ENCODE measurements at places on chromosomes 5 and 9.
A peak's percentile ranks its signal among the peaks of the same experiment; 100 is the strongest.

GRCh38 chr5:167051402-167051768 lies 1240.1 kb upstream of the WWC1 start:
- DNase-seq: no peak

DNA sequence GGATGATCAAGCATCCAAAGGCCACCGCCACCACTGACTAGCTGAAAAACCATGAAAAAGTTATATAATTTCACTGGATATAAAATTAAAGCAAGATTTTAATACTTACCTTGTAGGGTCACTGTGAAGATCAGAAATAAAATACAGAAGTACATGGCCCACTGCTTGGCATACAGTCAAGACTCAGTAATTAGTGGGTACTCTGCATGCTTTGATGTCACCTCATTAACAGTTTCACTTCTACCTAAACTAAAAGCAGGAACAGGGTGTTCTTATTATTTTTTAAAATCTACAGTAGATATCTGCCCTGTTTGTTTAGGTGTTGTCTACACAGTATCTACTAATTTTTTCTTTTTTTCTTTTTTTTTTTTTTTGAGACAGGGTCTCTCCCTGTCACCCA lies 66.4 kb downstream of the NFIB start:
- DNase-seq: no peak

DNA sequence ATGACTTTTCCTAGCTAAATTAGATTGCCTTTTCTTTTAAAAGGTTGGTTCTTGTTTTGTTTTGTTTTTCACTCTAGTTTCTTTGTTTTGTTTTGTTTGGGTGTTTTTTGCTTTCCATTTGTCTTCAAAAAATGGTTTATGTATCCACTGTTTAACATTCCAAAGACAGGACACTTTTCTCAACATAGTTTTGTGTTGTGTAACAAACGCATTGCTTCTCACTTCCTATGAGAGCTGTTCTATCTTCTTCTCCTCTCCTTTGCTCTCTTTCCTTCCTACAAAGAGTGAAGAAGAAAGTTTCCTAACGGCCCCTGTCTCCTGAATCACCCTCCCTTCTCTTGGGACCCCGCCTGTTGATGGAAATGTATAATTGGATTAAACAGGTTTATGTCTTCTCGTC lies 539.7 kb downstream of the ACTL7B start:
- DNase-seq: no peak

DNA sequence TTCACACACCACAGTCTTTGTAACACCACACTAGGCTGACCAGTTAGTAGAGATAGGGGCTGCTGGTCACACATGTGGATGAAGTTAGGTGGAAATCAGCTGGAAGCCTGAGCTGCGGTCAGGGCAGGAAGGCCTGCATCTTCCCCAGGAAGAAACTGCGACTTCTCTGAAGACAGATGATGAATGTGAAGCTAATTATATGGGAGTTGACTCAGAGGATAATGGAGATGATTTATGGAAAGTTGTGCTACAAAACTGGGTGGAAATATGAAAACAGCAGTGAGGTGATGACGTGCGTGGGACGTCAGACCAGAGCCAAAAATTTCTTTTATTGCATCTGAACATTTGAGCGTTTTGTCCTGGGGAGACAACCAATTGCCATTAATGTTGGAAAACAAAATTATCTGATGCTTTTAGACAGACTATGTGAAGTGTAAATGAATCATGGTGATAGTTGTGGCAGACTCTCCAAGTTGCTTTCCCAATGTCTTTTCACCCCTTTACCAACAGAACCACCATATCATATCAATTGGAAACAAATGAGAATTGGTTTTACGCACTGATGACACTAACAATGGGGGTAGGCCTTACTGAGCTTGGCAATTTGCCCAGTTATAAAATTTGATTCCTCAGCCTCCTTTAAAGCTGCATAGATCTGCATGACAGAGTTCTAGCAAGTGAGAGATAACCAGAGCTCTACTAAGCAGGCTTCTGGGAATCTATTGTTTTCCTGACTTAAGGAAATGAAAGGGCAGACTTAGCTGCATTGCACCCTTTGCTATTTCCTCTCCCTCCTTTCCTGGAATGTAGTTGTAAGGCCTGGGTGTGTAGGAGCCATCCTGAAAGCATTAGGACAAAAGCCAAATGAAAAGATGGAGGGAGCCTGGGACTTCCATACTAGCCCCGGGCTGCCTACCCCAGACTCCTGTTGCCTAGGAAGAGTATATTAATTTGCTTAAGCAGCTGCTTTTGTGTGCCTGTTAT lies 84.0 kb downstream of the RAB3C start:
- DNase-seq: no peak

- no peak for DNase-seq
These were observed 348.7 kb upstream of the SEMA6A start for GRCh38 chr5:116923344-116923743.

DNA sequence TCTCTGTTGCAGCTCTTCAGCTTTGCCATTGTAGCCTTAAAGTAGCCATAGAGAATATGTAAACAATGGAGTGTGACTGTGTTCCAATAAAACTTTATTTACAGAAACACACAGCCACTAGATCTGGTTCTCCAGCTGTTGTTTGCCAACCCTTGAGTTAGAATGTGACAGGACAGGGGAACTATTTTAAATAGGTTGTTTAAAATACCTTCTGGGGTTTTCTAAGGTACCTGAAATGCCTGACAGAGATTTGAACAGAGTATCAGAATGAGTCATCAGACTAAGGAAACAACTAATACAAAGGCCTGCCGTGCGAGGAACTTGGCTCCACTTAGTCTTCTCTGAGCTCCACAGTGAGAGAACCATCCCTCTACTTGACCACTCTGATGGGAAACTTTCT lies 85.4 kb downstream of the HSD17B4 start:
- DNase-seq: no peak

- no peak for DNase-seq
These were observed 99.3 kb downstream of the SEMA6A start for GRCh38 chr5:116475338-116475737.

- DNase-seq: no peak
These were observed 371.8 kb upstream of the PTGER4 start for GRCh38 chr5:40307920-40308319.

- no peak for DNase-seq
These were observed 138.0 kb upstream of the IRX4 start for GRCh38 chr5:2020730-2021129.

GRCh38 chr9:38228331-38229103 lies 159.5 kb upstream of the SHB start:
- no peak for DNase-seq

GRCh38 chr5:89534331-89534730 lies 651.3 kb upstream of the MEF2C start:
- DNase-seq: no peak

DNA sequence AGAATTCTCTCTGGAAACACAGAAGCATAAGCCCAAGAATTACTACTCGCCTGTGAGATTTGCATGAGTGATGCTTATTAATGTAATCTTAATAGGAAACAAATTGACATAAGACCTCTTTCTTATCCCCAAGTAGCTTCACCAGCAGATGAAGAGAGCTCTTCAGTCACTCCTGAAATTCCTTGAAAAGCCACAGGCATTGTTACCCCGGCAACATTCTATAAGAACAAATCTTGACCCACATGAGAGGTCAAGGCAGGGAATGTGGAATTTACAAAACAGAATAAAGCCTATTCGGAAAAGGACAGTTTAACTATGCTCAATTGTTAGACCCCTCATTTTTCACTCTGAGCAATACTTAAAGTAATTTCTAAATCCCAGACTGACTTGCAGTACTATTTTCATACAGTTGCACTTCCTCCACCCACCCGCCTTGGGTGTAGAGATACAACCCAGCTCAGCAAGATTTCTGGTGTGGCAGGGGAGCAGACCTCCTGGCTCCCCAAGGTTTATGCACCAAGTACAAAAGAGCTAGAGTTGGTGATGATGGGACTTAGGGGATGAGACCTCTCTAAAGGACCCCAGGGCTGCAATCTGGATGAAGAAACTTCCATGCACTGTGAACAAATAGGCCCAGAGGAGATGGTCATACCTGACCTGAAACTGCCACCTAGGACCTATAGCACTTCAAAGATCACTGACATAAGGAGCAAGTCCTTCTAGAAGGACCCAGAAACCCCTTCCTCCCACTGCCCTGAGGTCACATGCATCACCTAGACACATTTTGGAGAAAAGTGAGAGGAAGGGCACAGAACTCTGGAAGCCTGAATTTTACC lies 242.1 kb downstream of the ZNF608 start:
- no peak for DNase-seq

GRCh38 chr9:131668439-131669268 lies 71.2 kb downstream of the RAPGEF1 start:
- DNase-seq: peak; percentile 49

- DNase-seq: no peak
These were observed 141.2 kb upstream of the TBC1D2 start for GRCh38 chr9:98396656-98397055.

DNA sequence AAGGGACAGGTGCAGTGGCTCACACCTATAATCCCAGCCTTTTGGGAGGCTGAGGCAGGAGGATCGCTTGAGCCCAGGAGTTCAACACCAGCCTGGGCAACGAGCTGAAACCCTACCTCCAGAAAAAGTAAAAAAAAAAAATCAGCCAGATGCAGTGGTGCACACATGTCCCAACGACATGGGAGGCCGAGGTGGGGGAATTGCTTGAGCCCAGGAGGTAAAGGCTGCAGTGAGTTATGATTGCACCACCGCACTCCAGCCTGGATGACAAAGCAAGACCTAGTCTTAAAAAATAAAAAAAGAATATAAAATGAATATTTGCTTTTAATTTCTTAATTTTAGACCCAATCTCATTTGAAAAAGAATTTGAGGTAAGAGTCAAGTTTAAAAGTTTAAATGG lies 143.5 kb downstream of the LPAR1 start:
- DNase-seq: no peak

DNA sequence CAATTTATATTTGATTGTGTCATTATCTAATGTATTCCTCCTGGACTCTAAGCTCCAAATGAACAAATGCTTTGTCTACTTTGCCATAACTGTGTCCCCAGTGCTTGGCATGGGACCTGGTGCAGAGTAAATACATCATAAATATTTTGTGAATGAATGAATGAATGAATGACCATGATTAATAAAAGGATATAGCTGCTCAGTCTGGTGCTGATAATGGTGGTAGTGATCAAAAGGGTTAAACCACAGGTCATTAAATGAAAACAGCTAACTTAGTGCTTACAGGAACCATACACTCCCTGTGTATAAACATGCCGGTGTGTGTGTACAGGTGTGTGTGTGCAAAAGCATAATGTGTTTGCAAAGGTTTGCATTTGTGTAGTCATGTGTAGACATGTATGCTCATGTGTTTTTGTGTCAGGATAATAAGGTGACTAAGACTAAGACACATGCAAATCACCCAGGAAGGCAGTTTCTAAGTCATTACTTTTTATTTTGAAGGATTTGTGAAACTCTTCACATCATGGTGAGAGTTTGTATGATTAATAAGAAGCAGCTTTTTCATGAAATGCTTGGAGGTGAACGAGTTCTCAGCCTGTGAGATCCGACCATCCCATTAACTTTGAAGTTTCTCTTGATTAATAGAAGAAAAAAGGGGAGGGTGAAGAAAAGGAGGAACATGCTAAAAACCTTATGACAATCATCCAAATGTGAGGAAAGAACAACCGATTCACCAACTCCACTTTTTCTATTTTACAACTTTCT lies 24.6 kb downstream of the SPARC start:
- no peak for DNase-seq

GRCh38 chr5:32170303-32171151 lies 3.6 kb downstream of the GOLPH3 start:
- no peak for DNase-seq

DNA sequence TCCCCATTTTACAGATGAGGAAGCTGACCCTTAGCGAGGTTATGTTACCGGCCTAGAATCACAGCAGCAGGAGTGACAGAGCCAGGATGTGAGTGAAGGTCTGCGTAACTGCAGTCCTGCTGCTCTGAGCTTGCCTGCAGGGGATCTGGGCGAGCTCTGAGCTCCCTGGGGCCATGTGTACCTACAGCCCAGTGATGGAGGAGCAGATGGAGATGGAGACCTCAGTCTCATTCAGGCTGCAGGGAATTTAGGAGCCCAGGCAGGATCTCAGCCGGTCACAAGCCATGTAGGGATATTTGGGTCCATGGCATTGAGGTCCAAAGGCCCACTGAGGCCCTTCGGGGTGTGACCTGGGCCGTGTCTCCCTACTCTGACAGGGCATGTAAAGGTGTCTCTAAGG lies 170.6 kb downstream of the CACNA1B start:
- DNase-seq: no peak

DNA sequence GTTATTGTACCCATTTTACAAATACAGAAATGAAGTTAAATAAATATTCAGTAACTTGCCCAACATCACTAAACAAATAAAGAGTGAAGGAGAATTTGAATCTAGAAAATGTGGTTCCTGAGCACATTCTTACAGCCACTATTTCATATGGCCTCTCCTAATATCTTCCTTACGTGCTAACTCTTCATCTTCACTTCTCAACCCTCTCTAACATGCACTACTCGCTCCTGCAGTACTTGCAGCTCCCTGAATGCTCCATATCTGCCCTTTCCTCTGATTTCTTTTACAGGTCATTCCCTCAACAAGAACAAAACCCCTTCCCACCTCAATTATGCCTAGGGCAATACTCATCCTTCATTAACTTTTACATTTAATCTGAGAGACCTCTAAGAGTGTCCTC lies 711.5 kb downstream of the CETN3 start:
- DNase-seq: no peak

- DNase-seq: no peak
These were observed 503.8 kb downstream of the IRX1 start for GRCh38 chr5:4099386-4099785.

GRCh38 chr5:149325166-149325735 lies 20.0 kb upstream of the GRPEL2 start:
- no peak for DNase-seq

GRCh38 chr5:156350256-156350655 lies 23.3 kb downstream of the SGCD start:
- no peak for DNase-seq

GRCh38 chr5:150313501-150313900 lies 10.8 kb upstream of the ARSI start:
- no peak for DNase-seq

GRCh38 chr5:174675916-174676315 lies 48.5 kb upstream of the MSX2 start:
- DNase-seq: no peak

DNA sequence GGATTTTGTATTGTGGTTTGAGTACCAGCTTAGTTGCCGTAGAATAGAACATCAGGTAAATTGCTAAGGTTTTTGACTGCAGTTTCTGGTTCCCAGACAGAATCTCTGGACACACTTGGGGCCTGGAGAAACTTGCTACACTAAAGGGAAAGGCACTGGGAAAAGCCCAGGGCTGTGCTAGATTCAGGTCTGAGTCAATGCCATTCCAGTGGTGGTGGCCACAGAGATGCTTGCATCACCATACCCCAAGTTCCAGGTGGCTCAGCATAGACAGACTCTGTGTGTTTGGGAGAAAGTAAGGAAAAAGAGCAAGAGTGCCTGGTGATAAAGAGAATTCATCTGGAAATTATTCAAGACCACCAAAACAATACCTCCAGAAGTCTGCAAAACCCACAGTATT lies 120.6 kb downstream of the HMHB1 start:
- no peak for DNase-seq

DNA sequence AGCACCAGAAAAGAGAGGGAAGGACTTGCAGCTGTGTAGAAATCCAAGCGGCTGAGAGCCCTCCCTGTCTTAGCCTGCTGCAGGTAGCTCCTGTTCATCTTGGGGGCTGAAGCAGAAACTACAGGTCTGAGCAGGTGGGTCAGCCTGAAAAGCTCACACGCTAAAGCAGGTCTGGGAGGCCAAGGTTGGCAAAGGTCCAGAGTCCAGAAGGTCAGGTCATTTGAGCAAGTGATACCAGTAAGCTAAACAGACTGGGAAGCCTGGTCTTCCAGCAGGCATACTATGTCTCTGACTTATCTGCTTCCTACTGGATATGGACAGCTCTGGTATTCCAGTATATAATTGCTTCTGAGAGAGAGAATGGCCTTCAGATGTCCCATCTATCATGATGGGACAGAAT lies 26.2 kb downstream of the PTCD2 start:
- DNase-seq: no peak

Data from stimulated activated CD4-positive, alpha-beta T cell treated with anti-CD3 and anti-CD28 coated beads, TNF-alpha, amount 100 ng/mL, for 1 hour (primary cell).